Immature natural killer cell (primary cell): ENCODE measurements at places on chromosomes 4 and X. TPM values are rescaled to one million over a fixed set of nuclear protein-coding genes. Genes with fewer than 3 reads are reported as not detected.

DNA sequence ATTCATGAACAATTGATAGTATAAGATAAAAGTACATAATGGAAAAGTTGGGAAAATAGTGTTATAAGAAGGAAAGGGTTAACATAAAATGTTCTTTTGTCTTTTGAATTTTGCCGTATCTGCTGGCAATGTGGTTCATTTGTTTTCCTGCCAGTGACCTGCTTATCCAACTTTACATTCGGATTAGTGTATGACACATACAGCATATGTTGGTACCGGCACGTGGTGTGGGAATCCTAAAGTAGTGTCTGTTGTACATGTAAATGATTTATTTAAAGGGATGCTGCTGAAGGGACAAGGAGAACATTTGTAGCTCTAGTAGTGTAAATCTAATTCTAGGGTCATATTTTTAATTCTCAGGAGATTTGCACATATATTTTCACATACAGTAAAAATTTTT, 11.5 kb downstream of the RAB9A start:
- peaks cover 5% of the 10 kb centered on the region for H3K27me3 ChIP-seq
- H3K4me1 ChIP-seq = peaks cover 90% of the 10 kb centered on the region
- no peaks in the 10 kb centered on the region for H3K36me3 ChIP-seq
- H3K27ac ChIP-seq = peak overlapping the region; percentile 87
- no peak overlapping the region for H3K4me3 ChIP-seq

- H3K27ac ChIP-seq = no peak overlapping the region
- no peaks in the 10 kb centered on the region for H3K36me3 ChIP-seq
- peak; percentile 1 for DNase-seq
- H3K4me1 ChIP-seq = no peaks in the 10 kb centered on the region
- no peak overlapping the region for H3K4me3 ChIP-seq
These were observed 275.2 kb upstream of the EDA2R start for GRCh38 chrX:66914080-66914479.

- H3K36me3 ChIP-seq = no peaks in the 10 kb centered on the region
- no peak overlapping the region for H3K4me3 ChIP-seq
- no peaks in the 10 kb centered on the region for H3K4me1 ChIP-seq
- H3K27me3 ChIP-seq = peaks cover 3% of the 10 kb centered on the region
- no peak overlapping the region for H3K27ac ChIP-seq
These were observed 56.8 kb downstream of the RCHY1 start for GRCh38 chr4:75457365-75457764.

DDX60 gene
- polyA plus RNA-seq = 17.7 TPM

PFKFB1 gene
- polyA plus RNA-seq = 0.28 TPM
